ENCODE measurements at places on chromosomes 16 and 17.
A peak's percentile ranks its signal among the peaks of the same experiment; 100 is the strongest.

DNA sequence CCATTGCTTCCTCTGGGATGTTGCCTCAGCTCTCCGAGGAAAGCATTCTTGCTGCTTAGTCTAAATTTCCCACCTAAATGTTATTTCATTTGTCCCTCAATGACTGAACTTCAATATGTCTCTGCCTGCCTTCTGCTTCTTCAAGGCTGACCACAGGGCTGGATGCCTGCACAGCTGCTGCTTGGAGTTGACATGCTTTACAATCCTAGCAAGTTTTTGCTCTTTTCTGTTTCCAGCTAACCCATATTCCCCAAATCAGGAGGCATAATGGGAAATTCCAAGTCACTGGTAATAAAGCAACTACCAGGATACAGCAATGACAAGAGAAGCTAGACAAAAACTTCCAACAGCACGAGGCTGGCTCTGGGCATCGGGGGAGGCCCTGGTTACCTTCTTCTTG is 48.9 kb downstream of the GTF3C1 start:
- DNase-seq, result no peak

DNA sequence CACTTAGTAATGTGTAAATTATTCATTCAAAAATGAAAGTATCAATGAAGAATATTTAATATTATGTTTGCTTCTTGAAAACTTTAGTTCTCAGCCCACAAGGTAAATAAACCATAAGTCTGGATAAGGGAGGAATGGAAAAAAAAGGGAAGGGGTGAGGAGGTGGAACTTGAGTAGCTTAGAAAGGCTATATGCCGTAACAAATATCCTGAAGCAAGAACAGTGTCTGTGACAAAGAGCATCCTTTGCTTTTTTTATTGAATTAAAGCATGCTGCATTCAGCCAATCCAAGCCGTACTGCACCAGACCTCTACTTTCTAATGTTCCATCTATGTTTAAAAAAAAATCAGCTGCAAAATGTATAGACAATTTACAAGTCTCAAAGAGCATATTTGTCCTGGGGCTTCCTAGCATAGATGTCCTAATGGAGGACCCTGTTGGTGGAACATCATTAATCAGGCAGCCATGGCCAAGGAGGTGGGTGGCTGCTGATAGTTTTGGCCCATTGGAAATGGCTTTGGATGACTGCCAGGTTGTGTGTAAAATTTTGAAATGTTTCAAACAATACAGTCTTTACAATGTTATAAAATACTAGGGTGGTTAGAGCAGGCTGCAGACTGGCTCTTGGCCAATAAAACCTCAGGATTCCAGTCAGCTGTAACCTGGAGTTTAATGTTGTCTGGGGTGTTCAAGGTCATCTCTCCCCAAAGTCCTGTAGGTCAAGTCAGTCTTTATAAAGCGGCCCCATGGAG is 895.8 kb upstream of the SOX9 start:
- no peak for DNase-seq

DNA sequence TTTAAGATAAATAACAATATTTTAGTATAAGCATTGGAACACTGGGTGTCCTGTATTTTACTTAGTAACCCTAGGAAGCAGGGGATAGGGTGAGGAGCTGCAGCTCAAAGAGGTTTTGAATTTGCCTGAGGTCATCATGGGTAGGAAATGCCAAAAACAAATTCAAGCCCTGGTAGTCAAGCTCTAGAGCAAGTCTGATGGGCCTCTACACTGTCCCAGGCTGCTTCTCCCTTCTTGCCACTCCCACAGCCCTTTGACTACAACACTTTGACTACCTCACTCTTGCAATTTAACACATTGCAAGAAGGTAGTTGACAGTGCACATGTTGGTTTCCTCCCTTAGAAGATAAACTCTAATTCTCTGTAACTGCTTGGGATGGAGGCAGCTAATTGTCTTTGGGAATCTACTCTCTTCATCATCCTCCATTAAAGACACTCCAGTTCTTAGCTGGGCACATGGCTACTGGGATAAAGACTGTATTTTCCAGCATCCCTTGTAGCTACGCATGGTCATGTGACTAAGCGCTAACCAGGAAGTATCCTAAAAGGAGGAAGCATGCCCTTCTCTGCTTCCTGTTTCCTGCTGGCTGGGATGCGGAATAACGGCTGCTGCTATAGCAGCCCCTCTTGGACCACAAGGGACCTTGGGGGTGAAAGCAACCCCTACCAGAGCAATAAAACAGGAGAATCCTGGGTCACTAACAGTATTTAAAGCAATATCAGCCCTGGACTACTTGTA is 30.7 kb upstream of the SSTR2 start:
- no peak for DNase-seq

- DNase-seq, result no peak
Measured at GRCh38 chr16:82280867-82281266, 110.8 kb upstream of the MPHOSPH6 start.

DNA sequence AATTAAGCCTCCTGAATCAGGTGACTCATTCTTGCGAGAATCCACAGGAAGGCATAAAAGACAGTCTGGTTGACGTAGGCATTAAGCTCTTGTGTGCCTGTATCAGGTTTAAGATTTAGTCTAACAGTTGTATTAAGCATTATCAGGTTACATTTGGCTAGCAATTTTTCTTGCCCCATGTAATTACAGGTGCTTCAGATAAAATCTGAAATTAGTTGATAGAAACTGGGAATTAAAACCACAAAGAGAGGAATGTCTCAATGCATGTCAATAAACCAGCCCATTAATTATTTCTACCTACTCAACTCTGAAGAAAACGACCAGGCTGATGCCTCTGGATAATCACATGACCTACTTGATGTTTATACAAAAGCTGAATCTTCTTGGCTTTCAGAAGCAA is 217.2 kb downstream of the CA10 start:
- no peak for DNase-seq

DNA sequence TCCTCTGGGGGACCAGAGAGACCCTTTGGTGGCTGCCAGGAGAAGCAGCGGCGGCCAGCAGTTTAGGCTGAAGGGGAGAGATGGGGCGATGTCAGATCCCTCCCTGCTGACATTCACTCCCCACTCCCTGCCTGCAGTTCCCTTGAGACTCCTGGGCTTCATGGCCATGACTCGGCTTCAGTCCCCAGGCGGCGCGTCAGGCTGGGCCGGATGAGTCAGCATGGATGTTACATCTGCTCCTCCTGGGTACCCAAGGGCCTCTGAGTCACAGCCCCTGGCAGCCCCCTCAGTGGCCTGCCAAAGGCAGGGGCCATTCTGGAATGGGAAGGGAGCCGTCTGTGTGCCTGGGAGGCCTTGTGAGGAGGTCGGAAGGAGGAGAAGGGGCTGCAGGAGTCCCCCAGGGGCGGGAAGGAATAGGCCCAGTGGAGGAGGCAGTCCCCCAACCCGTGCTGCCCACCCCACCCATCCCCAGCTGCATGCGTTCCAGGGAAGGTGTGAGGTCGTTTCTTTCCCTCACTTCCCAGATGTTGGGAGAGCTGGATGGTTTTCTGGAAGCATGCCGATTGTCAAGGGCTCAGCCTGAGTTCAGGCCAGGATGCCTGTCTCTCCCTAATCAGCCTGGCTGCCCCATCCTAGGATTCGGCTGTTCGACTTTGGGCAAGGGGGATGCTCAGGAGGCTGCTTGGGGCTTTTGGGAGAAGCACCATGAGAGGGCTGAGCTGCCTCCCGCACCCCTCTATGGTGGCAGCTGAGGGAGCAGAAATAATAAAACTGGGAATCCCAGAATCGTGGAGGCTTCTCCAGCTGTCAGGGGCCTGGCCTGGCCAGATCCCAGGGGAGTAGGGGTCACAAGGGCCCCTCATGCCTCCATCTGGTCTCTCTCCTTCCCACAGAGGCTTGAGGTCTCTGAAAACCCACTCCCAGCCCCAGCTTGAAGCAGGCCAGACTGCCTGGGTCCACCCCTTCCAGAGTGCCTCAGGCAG is 9.7 kb downstream of the RHBDL3 start:
- DNase-seq, result peak; percentile 42

DNA sequence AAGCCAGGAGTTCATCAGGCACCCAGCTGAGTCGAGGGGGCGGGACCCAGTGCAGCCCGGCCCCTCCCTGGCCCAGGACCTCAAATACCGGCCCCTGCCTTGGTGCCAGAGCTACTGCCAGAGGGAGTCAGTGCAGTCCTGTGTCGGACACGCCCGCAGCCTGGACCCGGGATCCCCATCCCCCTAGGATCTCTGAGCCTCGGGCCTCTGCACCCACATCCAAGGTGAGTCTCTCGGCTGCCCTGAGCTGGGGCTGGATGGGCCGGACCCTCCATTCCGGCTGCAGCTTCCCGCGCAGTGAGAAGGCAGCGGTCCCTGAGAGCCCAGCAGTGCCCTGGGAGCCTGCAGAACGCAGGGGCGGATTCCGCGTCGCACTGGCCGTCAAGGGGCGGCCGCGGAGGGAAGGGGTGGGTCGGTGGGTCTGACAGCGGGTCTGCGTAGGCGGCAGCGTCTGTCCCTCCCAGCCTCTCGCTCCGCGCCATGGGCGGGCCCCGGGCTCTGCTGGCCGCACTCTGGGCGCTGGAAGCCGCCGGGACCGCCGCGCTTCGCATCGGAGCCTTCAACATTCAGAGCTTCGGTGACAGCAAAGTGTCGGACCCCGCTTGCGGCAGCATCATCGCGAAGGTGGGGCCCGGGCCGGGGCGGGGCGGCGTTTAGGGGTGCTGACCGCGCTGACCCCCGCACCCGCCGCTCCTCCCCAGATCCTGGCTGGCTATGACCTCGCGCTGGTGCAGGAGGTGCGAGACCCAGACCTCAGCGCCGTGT is at the start of gene DNASE1L2:
Gene DNASE1L2 (plus strand): TSS at position 108 of the 765 bp plus-strand sequence. CDS start 373 bp downstream, at position 481.
- DNase-seq, result no peak

DNA sequence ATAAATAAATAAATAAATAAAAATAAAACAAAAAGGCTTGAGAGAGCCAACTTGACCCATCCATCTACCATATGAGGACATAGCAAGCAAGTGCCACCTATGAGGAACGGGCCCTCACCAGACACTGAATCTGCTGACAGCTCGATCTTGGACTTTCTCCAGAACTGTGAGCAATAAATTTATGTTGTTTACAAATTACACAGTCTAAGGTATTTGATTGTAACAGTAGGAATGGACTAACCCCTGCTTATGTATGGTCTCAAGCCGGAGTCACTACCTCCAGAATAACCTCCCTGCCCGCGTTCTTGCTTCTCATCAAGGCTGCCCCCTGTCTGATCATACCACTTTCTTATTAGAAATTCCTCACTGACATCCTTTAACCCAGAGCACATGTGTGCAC is 9.9 kb downstream of the SLC5A11 start:
- DNase-seq, result no peak

- no peak for DNase-seq
Measured at GRCh38 chr17:64015447-64015846, 5.0 kb downstream of the ICAM2 start.

DNA sequence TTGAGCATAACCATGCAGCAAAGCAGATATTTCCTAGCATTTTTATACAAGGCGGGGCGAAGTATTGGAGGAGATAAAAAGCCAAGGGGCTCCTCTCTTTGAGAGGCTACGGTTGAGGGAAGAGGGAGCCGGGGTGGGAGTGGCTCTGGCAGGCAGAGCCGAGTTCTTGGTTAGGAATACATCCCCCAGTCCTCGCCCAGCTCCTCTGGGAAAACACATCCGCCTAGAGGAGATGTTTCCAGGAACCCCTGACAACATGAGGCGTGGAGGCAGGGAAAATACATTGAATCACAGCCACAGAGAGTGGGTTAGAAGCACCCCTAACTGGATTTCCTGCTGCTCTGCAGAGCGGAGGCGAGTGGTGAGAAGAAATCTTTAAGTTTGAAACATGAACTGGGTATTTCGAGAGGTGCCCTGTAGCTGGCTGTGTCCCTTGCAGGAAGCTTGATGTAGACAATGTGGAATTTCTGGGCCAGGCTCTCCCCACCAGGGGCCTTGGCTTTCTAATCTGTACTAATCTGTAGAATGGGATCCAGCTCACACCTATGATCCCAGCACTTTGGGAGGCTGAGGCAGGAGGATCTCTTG is 27.3 kb downstream of the TTYH2 start:
- peak; percentile 68 for DNase-seq

- no peak for DNase-seq
Measured at GRCh38 chr17:64457156-64457555, 8.2 kb downstream of the MILR1 start.

- DNase-seq, result no peak
Measured at GRCh38 chr16:52071101-52071500, 475.8 kb downstream of the TOX3 start.

DNA sequence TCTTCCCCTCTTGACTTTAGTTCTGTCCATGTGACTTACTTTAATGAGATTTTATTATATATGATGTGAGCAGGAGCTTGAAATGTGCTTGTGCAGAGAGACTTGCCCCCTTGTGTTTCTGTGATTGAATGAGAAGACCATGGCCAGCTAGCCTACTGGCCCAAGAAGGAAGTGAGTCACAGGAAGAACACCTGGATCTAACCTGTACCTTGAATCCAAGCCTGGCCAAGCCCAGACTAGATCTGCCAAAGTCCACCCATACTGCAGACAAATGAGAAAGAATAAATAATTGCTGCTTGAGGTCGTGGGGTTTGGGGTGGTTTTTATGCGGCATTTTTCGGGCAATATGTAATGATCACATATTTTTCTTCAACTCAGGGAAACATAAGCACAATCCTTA is 9.6 kb downstream of the ABCA10 start:
- DNase-seq, result no peak

- no peak for DNase-seq
Measured at GRCh38 chr16:66156538-66156937, 210.0 kb upstream of the CDH5 start.

DNA sequence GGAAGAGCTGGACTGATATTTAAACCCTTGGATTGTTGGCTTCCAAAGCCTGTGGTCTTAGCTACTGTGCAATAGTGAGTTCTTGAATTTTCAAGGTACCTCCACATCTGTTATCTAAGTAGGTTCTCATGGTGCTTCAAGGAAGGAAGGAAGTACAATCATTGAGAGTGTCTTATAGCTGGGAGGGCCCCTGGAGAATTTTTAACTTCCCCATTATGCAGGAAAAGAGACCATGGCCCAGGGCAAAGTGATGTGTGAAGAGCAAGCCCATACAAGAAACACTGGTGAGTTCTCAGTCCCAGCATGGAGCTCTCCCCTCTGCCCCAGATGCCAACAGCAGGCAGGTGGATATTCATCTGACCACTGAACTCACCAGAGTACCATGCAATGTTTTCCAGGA is 169.0 kb upstream of the IRX6 start:
- no peak for DNase-seq

- DNase-seq, result no peak
Measured at GRCh38 chr17:35051579-35052240, 11.8 kb downstream of the RFFL start.

- no peak for DNase-seq
Measured at GRCh38 chr16:56604966-56605365, 3.4 kb upstream of the MT2A start.

DNA sequence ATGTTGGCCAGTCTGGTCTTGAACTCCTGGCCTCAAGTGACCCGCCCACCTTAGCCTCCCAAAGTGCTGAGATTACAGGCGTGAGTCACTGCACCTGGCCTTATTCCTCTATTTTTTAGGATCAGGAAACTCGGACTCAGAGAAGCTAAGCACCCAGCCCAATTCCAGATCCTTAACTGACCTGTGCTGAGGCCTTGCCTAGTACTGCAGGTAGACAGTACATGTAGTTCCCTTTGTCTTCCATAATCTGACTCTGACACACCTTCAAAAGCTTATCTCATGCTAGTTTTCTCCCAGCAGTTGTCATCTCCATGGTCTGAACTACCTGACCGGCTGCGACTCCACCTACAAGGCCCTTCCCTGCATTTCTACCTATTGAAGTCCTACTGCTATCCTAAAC is 65.7 kb upstream of the AXIN2 start:
- no peak for DNase-seq
